Hindlimb muscle (tissue), 1 donor: ENCODE measurements at places on chromosomes 5 and 9. TPM values are rescaled to one million over a fixed set of nuclear protein-coding genes. Genes with fewer than 3 reads are reported as not detected.

SVEP1 gene
- 20.6 TPM for polyA plus RNA-seq

GRCh38 chr5:31530541-31531265 is 1.2 kb downstream of the DROSHA start:
- DNase-seq = no peak

DNA sequence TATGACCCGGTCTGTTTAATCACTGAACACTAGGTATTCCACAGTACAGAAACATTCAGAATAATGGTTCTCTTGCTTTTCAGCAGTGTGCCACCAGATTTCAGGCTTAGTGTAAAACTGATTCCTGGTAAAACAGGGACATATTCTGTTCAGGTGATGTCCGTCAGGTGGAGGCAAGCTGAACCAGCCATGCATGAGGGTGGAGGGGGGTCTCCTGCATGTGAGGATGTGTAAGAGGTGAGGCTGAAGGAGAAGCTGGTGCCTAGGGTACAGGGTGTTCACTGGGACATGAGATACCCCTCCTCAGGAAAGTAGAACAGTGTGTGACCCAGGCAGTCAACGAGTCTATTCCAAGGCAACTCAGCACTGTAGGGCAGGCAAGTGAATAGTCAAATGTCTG is 563.9 kb downstream of the BNC2 start:
- no peak for DNase-seq

DNA sequence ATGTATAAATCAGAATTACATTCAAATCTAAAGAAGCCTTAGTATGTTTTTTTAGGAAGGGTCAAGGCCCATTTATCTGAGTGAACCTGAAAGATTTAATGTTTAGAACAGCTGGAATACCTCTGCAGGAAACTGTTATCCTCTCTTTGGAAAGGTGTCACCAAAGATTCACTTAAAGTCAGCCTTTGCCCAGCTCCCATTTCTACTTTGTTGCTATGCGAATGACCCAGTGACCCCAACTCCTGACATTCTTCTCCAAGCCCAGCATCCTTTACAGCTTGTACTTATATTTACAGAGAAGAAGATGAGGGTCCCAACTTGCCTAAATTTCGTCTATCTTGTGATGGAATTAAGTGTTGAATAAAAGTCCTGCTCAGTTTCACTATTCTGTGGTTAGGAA is 1198.6 kb downstream of the CDH12 start:
- DNase-seq = no peak
